ENCODE measurements at places on chromosomes 2 and 18.

DNA sequence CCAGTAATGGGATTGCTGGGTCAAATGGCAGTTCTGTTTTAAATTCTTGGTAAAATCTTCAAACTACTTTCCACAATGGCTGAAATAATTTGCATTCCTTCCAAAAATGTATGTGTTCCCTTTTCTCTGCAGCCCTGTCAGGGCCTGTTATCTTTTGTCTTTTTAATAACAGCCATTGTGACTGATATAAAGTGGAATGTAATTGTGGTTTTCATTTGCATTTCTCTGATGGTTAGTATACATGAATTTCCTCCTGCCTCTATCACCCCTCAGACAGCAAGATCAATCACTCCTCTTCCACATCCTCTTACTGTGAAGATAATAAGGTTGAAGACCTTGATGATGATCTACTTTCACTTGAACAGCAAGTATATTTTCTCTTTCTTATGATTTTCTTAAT lies 304.8 kb upstream of the FSIP2 start:
- DNase-seq, result peak; percentile 9

GRCh38 chr2:69796174-69796573 lies 33.3 kb upstream of the GMCL1 start:
- no peak for DNase-seq

GRCh38 chr18:26656431-26656943 lies 108.1 kb upstream of the KCTD1 start:
- DNase-seq, result no peak

DNA sequence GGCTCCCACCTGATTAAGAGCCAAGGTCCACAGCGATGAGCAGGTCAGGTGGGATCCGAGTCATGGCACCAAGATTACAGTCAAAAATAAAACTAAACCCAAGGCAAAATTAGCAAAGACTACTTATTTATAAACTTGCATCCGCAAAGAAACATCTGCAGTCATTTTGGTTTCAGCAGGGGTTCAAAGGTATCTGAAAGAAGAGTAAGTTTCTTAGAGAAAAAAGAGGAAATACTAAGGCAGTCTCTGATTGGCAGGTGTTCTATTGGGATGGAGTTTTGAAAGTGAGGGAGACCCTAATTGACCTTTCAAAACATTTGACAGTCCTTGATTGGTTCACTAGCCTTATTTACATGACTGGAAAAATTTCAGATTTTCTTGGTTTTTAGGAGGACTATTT lies 11.0 kb upstream of the PLB1 start:
- DNase-seq, result no peak

DNA sequence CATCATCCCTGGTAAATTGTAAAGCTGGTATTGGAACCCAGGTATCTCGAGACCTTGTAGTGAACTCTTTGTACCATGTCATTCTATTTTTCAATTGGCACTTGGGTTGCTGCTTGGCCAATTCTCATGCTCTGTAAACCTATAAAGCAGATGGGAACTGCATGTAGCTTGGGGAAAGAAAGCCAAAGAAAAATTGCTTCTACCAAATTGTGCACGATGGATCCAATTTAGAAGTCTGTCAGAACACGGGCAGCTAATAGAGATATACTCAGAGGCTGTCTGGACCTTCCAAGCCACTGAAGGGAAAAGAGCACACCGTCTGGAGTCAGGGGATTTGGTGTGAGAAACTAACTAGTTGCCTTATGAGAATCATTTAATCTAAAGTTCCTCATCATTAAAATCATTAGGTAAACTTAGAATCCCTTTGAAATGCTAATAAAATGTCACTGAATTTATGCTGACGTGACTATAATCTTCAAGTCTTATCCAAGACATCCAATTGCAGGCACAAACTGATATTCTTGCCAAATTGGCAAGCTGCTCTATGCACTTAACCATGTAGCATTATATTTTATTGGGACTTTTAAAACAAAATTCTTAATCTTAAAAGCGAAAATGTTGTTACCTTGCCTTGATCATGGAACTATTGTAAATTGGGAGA lies 206.8 kb downstream of the DCC start:
- no peak for DNase-seq

GRCh38 chr2:171522052-171522787 lies at the start of gene CYBRD1:
Gene CYBRD1 (plus strand): TSS chr2:171522474. CDS start chr2:171522546, 72 bp downstream.
- DNase-seq, result peak; percentile 16

GRCh38 chr2:238127165-238128060 lies 11.1 kb upstream of the KLHL30 start:
- peak; percentile 55 for DNase-seq

- DNase-seq, result no peak
Measured at GRCh38 chr2:179302149-179302548, 37.5 kb upstream of the SESTD1 start.

DNA sequence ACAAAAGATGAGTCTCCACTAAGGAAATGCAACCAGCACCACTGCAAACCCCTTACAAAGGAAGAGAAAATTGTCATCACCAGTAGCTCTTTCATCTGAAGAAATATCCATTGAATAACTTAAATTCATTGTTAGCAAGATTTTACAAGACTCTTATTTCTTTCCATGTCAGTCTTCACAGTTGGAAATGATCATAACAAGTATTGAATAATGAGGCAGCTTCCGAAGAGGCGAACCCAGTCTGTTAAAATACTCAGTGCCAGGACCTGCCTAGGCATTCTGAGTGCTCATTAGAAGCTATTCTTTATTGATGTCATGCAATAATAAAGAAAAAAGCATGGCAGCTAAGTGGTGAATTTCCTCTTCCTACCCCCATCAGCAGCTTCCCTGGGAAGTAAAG lies 33.5 kb downstream of the NOSTRIN start:
- no peak for DNase-seq

DNA sequence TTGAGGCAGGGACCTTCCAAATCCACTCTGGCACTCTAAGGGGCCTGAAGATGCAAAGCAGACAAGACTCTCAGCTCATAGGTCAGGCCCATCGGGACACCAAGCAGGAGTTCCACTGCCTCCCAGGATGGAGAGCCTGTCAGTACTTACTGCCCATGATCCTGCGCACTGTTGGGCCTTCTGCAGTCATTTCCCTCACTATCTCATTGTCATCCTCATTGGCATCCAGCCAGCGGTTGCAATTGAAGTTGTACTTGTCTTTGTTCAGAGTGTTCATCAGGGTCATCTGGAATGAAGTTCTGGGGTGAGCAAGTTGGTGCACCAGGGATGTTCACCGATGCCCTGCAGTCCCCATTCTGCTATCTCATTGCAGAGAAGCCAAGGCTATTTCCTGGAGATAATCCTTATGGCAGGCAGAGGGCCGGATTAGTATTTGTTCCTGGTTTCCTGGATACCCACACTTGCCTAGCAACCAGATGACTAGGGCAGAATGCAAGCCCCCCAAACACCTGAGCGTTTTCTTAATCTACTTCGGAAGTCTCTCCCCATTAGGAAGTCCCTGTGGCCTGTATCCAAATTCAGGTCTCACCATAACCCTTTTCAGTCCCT lies 65.1 kb downstream of the LOXHD1 start:
- DNase-seq, result no peak
